ENCODE measurements at places on chromosomes 7 and 10. TPM values are rescaled to one million over a fixed set of nuclear protein-coding genes. Genes with fewer than 3 reads are reported as not detected.

Gene TMEM273
- total RNA-seq: 19.0 TPM

Gene FOXP2
- total RNA-seq: not detected

Gene STAG3
- total RNA-seq: 13.2 TPM

Gene CPN1
- not detected for total RNA-seq

DNA sequence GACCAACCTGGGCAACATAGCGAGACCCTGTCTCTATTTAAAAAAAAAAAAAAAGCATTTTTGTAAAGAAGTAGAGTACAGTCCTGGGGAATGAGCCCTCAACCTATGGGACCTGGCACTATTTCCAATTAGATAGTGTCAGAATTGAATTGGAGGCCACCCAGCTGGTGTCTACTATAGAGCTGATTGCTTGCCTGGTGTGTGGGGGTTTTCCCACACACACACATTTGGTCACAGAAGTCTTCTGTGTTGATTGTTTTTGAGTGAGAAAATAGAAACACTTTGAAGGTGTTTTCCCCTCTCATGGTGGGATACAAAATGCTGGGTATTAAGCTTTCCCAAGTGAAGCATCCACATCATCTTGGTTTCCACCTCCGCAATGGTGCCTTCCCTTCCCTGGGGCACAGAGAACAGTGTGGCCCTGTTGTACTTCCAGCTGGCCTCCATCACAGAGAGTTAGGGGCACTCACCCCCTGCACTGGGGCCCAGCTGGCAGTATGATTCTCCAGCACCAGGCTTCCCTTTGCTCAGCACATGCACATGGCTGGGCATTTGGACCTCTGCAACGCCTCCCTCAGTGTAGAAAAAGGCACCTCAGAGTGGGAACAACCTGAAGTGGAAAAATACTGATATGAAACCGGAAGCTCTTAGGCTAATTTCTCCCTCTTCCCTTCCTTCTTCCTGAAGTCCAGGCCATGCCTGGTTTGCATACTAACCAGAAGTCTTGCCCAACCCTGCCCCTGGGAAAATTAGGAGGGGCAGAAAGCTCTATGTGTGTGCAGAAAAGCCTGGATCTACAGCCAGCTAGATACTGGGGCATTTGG, 10.7 kb upstream of the NFKB2 start:
- peaks cover 9% of the 10 kb centered on the region for H3K36me3 ChIP-seq
- no peak overlapping the region for H3K27ac ChIP-seq
- H3K27me3 ChIP-seq: no peaks in the 10 kb centered on the region
- no peak overlapping the region for H3K4me3 ChIP-seq
- peaks cover 3% of the 10 kb centered on the region for H3K4me1 ChIP-seq

DNA sequence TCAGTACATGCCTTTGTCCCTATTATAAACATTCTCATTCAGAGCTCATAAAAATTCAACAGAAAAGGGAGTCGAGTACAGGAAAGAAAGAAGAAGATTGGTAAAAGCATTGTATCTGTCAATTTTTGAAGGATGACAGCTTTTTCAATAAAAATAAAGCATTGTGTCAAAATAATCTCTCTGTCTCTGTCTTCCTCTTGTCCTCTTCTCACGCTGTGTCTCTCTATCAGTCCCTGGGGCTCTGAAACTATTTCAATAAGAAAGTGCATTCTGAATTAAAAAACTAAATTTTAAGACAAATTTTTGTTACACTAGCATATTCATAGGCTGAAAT, 248.4 kb downstream of the TNS3 start:
- no peak overlapping the region for H3K27ac ChIP-seq
- no peak for DNase-seq
- no peaks in the 10 kb centered on the region for H3K27me3 ChIP-seq
- no peaks in the 10 kb centered on the region for H3K4me1 ChIP-seq
- no peaks in the 10 kb centered on the region for H3K36me3 ChIP-seq
- no peak overlapping the region for H3K4me3 ChIP-seq

GRCh38 chr10:3530783-3531645, 254.0 kb downstream of the KLF6 start:
- H3K36me3 ChIP-seq: no peaks in the 10 kb centered on the region
- H3K4me3 ChIP-seq: no peak overlapping the region
- no peak for DNase-seq
- H3K4me1 ChIP-seq: peaks cover 2% of the 10 kb centered on the region
- H3K27me3 ChIP-seq: no peaks in the 10 kb centered on the region

Gene SH2D4B
- 0.11 TPM for total RNA-seq

Gene TMEM213
- not detected for total RNA-seq

DNA sequence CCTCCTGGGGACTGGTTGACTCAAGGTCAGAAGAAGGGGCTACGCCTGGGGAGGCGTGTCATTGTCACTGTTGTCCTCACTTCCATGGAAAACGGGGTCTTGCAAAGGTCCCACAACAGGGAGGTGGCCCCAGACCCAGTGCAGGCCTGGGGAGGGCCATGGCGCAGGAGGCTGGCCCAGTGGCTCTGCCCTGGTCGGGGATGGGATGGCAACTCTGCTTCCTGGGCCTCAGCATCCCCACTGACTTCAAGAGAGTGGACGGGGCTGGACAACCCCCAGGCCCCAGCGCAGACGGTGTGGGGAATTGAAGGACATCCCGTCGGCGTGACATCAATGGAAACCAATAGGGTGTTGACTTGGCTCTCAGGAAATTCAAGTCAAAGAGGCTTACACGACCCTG, 35.2 kb downstream of the MICALL2 start:
- H3K36me3 ChIP-seq: no peaks in the 10 kb centered on the region
- no peak overlapping the region for H3K4me3 ChIP-seq
- H3K27me3 ChIP-seq: peaks cover 8% of the 10 kb centered on the region

DNA sequence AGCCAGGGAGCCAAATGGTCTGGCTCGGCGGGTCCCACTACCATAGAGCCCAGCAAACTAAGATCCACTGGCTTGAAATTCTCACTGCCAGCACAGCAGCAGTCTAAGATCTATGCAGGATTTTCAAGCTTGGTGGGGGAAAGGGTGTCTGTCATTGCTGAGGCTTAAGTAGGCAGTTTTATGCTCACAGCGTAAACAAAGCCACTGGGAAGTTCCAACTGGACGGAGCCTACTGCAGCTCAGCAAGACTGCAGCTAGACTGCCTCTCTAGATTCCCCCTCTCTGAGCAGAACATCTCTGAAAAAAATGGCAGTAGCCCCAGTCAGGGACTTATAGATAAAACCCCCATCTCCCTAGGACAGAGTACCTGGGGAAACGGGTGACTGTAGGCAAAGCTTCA, 277.6 kb upstream of the PHF14 start:
- no peak overlapping the region for H3K27ac ChIP-seq
- H3K4me1 ChIP-seq: no peaks in the 10 kb centered on the region
- H3K36me3 ChIP-seq: no peaks in the 10 kb centered on the region
- no peak overlapping the region for H3K4me3 ChIP-seq
- no peaks in the 10 kb centered on the region for H3K27me3 ChIP-seq
- DNase-seq: no peak

Gene CCDC172
- not detected for total RNA-seq

Gene KMT2E
- total RNA-seq: 98.4 TPM

- no peaks in the 10 kb centered on the region for H3K36me3 ChIP-seq
- no peaks in the 10 kb centered on the region for H3K27me3 ChIP-seq
- no peaks in the 10 kb centered on the region for H3K4me1 ChIP-seq
- H3K4me3 ChIP-seq: no peak overlapping the region
- no peak for DNase-seq
Observed at GRCh38 chr7:147803151-147803550, 787.4 kb upstream of the C7orf33 start.

GRCh38 chr7:18165166-18165565, 137.5 kb upstream of the PRPS1L1 start:
- no peaks in the 10 kb centered on the region for H3K36me3 ChIP-seq
- no peaks in the 10 kb centered on the region for H3K27me3 ChIP-seq
- H3K4me3 ChIP-seq: no peak overlapping the region
- H3K27ac ChIP-seq: no peak overlapping the region
- no peak for DNase-seq

DNA sequence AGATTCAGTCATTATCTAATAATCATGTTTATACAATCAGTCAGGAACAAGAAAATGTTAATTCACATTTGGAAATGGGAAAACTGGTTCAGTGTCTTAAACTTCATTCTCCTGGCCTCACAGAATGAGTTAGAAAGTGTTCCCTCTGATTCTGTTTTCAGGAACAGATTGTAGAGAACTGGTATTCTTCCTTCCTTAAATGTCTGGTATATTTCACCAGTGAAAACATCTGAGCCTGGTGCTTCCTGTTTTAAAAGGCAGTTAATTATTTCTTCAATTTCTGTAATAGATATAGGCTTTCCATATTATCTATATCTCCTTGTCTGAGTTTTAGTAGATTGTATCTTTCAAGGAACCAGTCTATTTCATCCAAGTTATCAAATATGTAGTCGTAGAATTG, 97.1 kb upstream of the TMEM168 start:
- H3K4me1 ChIP-seq: peaks cover 6% of the 10 kb centered on the region
- H3K36me3 ChIP-seq: peaks cover 25% of the 10 kb centered on the region
- H3K4me3 ChIP-seq: no peak overlapping the region
- DNase-seq: no peak
- no peak overlapping the region for H3K27ac ChIP-seq

Gene AOC1
- not detected for total RNA-seq

DNA sequence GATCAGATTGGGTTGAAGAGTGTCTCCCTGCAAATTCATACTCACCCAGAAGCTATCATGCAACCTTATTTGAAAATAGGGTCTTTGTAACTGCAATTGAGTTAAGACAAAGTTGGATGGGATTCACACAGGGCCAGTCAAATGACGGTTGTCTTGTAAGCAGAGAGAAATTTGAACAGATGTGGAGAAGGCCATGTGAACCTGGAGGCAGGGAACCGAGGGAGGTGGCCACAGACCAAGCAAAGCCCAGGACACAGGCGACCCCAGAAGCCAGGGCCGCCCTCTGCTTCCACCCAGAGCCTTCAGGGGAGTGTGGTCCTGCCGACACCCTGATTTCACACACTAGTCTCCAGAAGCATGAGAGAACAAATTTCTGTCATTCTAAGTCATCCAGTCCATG, 140.8 kb downstream of the SFMBT2 start:
- no peak overlapping the region for H3K4me3 ChIP-seq
- H3K27me3 ChIP-seq: no peaks in the 10 kb centered on the region
- H3K4me1 ChIP-seq: peaks cover 59% of the 10 kb centered on the region
- peak overlapping the region; percentile 63 for H3K27ac ChIP-seq

DNA sequence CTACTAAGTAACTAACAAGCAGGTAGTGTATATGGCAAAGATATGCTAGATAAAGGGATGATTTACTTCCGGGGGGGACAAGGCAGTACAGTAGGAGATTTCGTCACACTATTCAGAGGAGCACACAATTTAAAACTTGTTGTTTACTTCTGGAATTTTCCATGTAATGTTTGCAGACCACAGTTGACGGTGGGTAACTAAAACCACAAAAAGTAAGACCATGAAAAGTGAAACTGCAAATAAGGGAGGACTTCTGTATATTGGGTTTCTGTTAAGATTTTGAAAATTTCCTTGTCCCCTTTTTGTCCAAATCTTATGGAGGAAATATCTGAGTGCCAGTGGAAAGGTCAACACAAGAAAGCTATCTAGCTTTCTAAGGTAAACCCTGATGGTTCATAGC, 170.0 kb downstream of the ELAPOR2 start:
- DNase-seq: no peak
- H3K4me3 ChIP-seq: no peak overlapping the region
- H3K4me1 ChIP-seq: no peaks in the 10 kb centered on the region
- H3K27me3 ChIP-seq: no peaks in the 10 kb centered on the region
- no peaks in the 10 kb centered on the region for H3K36me3 ChIP-seq
- H3K27ac ChIP-seq: no peak overlapping the region

DNA sequence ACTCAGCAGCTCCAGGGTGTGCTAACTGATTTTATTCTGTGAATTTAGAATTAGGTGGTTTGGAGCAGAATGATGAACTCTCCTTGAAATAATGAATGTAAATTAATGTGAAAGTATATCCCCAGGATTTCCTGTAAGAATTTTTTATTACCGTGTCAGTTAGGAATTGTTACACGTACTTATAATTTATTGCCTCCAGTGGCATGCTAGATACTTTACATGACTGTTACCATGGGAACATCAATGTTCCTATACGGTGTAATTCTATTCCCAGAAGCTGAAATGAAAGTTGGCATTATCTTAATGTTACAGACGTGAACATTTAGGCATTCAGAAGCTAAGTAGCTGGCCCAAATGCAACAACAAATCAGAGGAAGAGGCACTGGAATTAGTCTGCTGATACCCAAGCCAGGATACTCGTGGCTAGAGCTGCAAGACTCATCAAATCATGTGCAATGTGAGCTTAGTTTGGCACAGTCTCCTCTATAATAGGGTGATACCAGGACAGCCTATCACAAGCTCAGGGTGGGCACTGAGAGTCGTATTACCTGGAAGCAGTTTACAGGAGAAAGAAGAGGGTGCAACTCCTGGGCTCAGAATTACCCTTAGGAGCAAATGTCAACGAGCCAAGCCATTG, 30.0 kb upstream of the PRKAR2B start:
- no peak for DNase-seq
- H3K27ac ChIP-seq: no peak overlapping the region
- H3K27me3 ChIP-seq: no peaks in the 10 kb centered on the region
- H3K4me3 ChIP-seq: no peak overlapping the region
- H3K4me1 ChIP-seq: no peaks in the 10 kb centered on the region
- no peaks in the 10 kb centered on the region for H3K36me3 ChIP-seq

Gene SPAM1
- total RNA-seq: not detected

- peaks cover 15% of the 10 kb centered on the region for H3K36me3 ChIP-seq
- no peak for DNase-seq
- H3K4me3 ChIP-seq: no peak overlapping the region
- peaks cover 86% of the 10 kb centered on the region for H3K4me1 ChIP-seq
Observed at GRCh38 chr7:55550010-55550663, 22.2 kb downstream of the VOPP1 start.

GRCh38 chr7:13731643-13732042, 257.8 kb downstream of the ETV1 start:
- no peaks in the 10 kb centered on the region for H3K36me3 ChIP-seq
- H3K27me3 ChIP-seq: no peaks in the 10 kb centered on the region
- no peak overlapping the region for H3K27ac ChIP-seq
- no peak overlapping the region for H3K4me3 ChIP-seq
- DNase-seq: no peak

DNA sequence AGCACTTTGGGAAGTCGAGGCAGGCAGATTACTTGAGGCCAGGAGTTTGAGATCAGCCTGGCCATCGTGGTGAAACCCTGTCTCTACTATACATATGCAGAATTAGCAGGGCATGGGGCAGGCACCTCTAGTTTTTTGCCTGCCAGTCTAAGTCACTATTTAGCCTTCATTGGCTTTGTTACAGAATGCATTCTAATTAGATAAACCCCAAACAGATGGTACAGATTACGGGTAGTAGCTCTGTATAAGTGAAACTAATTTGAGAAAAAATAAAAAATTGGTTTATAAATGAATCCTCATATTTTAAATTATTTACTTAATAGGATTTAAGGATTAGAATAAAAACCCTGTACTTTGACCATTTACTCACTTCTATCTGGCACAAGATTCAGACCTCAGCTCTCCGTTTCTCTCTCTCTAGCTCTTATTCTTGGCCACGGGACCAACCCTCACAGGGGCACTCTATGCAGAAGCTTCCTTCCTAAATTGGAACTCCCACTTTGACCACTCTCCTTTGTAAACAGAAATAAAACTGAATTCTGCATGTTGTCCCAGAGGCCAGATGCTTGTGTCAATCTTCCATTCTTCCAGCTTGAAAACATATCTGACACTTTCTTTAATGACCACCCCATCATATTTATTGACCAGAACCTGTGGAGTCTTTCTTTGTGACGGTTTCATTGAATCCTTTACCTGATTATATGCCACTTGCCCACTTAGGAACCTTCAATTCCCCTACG, 26.8 kb downstream of the BET1 start:
- H3K4me1 ChIP-seq: peaks cover 2% of the 10 kb centered on the region
- DNase-seq: no peak
- H3K27ac ChIP-seq: no peak overlapping the region
- H3K4me3 ChIP-seq: no peak overlapping the region
